ENCODE measurements at places on chromosomes 6 and 20.

DNA sequence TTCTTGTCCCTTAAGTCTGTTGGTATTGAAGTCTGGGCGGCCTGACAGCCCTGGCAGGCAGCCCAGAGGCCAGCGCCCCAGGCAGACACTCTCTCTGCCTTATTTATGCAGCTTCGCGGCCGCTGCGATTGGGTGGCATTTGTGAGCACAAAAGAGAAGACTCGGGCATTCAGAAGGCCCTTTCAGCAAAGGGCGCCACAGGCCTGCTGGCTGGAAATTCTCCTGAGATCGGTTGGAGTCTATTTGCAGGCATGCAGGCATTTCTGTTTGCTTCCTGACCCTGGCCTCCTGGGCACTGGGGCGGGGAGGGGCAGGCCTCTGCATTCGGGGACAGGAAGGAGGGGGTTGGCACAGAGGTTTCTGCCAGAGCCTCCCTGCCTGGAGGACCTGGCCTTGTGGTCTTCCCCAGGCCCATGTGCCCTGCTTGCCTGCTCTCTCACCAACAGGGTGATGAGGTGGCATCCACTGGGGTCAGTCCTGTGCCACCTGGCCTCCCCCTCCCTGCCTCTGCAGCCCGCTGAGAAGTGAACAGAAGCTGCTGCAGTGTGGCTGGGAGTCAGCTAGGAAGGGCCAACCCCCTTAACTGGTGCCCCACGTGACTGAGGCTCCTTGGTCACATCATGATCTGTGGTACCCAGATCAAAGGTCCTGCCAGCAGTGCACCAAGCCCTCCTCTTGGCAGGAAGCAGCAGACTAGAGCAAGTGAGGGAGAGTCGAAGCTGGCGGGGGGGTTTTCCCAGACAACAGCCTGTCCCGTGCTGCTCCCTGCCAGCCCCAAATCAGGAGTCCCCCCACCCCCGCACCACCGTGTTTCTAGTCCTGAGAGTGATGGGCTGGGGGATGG lies 16.6 kb upstream of the CCDC167 start:
- DNase-seq, result peak; percentile 95

GRCh38 chr6:112469306-112469705 lies 122.2 kb downstream of the RFPL4B start:
- DNase-seq, result no peak

DNA sequence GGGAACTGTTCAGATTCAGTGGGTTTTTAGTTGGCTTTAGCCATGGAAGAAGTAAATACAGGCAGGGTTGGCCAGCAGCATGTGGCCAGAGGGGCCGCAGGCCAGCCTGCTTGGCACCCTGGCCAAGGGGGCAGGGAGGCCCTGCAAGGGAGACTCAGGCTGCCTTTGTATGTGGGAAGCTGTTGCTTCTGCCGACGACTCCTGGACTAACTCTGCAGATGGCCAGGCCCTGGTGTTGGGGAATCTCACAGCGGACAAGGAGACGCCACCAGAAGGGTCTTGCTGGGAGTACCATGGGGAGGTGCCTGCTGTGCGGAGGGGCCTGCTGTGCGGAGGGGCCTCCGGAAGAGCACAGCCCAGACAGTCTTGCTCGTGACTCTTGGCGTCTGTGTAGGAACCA lies 25.2 kb downstream of the PYGB start:
- peak; percentile 3 for DNase-seq

DNA sequence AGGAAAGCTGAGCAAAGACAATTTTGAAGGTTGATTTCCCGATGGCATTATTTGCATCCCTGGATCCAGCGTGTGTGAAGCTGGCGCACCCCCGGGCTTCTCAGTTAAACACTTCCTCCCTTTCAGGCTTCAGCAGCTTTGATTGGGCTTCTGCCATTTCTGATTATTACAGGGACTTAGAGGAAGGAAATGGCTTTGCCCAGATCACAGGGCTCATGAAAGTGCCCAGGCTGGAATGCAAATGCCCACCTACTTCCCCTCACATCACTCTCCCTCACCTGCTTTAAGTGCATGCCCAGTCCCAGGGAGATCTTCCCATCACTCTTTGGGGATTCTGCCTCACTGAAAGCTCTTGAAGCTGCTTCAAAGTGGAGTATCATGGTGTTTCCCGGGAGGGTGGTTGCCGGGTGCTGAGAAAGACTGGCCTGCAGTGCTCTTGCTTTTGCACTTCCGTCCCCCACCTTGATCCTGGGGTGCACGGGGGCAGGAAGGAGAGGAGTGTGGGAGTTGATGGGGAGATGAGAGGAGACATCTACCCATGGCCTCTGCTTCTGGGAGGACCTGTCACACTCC lies 28.3 kb downstream of the PHACTR3 start:
- DNase-seq, result no peak

DNA sequence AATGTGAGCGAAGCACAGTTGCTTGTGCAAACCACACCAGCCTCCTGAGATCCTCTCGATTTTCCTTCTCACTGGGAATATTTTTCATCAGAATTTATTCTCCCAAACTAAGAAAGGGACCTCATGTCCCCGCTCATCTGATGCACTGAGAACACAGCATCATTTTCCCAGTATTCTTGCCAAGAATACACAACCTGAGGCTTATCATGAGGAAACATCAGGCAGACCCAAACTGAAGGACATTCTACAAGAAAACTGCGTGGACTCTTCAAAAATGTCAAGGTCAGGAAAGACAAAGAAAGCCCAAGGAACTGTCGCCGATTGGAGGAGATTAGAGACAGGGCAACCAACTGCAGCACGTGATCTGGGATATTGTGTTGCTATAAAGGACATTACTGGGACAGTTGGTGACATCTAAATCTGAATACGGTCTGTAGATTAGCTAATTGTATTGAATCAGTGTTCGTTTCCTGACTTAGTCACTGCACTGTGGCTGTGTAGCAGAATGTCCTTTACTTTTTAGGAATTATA lies 72.3 kb downstream of the SNX5 start:
- DNase-seq, result no peak

DNA sequence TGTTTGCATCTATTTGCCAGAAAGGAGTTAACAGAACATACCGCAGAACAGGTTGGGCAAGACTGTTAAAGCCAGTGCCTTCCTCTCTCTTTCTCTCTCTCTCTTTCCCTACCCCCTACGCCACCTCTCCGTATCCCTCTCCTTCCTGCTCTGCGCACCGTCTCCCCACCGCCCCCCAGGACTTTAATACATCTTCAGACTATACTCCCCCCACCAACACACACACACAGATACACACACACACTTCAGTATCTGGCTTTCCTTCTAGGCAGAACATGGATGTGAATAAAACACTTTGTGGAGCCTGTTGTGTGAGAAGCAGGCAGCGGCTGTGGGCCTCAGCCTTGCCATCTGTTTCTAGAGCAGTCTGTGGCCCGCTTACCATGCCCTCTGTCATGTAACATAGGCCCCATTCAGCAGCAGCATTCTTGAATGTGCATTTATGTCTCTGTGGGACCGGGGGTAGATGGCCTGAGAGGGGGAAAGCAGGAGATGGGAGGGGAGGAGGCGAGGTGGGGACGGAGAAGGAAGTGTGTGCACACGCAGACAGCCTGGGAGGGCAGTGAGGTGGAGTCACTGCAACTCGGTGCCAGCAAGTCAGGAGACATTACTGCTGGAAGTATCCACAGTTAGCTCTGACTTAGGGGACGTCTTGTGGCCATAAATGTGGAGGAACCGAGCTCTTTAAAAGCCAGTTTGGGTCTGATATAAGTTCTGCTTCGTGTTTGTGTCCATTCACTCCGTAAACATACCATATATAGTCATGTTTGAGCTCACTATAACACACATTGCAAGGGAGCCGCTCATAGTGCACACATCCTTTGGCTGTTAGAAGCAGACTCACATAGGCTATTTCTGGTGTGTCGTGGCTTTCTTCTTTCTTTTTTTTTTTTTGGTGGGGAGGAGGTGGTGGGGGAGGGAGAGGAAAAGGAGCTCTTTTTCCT lies 38.4 kb downstream of the RREB1 start:
- peak; percentile 50 for DNase-seq

- DNase-seq, result no peak
Measured at GRCh38 chr6:134170844-134171243, 118.4 kb upstream of the SLC2A12 start.
